ENCODE measurements at places on chromosomes 5 and 9.

GRCh38 chr5:175840050-175840841 lies 31.1 kb upstream of the CPLX2 start:
- no peak for DNase-seq

GRCh38 chr5:82147860-82148573 lies 130.1 kb downstream of the RPS23 start:
- no peak for DNase-seq

DNA sequence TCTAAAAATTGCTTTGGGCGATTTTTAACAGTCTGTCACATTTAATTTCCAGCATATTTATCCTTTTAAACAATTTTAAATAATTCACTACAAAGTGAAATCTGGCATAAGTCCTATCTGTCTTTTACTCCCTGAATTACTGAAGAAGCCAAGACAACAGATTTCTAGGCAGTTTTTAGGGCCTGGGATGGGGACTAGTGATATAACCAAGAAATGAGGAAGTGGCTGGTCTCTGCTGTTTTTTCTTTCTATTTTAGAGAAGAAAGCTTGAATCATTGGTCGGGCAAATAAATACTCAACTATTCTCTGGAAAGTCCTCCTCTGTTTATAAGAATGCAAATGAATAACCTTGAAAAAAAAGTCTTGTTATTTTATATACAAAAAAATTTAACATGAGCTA lies 79.7 kb upstream of the SSBP2 start:
- DNase-seq, result no peak

DNA sequence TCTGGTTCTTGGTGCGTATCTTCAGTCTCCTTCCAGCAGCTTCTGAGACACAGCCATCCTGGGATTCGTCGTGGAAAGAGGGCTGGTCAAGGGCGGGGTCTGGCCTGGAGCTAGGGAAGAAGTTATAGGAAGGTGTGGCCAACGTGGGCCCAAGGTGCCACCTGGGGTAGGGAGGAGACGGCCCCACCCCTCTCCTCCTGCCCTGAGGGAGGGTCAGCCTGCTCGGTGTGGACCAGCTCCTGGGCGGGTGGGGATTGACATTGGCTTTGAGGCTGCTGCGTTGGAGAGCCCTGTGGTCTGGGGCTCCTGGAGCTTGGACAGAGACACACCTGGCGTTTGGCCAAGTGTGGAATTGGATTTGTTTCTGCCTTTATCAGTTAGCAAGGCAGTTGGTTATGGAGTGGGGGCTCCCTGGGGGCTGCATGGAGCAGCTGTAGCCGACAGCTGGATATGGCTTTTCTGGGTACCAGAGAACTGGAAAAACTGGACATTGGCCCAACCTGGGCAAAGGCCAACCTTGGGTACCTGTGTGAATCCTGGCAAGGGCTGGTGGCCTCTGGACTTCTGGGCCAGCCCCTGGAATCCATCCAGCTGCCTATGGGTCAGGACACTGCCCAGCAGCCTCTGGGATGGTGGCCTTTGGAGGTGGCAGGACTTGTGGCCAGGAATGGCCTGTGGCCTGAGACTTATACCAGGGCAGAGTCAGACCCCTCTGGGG lies 75.7 kb upstream of the PPP1R26 start:
- no peak for DNase-seq

- DNase-seq, result no peak
Measured at GRCh38 chr9:111148052-111149017, 110.1 kb upstream of the LPAR1 start.

DNA sequence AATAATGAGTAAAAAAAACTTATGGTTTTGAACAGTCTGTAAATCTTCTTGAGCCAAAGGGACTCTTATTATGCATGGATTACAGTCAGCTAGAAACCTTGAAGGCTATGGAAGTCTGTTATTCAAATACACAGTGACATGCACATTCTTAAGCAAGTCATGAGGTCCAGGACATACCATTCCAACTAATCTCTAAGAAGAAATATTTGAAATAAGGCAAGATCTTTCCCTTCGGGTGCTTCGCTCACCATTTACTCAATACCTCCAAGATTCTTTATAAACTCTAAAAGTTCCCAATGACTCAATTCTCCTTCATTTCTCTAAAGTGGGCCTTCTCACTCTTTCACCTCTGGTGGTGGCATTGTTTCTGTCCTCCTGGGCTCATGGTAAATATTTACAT lies 811.0 kb downstream of the NR2F1-AS1 start:
- no peak for DNase-seq

- DNase-seq, result no peak
Measured at GRCh38 chr9:89780959-89781358, 176.1 kb downstream of the GADD45G start.

Measured in NCI-H2029 (cell line).